ENCODE measurements at places on chromosomes 13 and 19.

- no peak for DNase-seq
Observed at GRCh38 chr13:32264407-32264806, 50.8 kb downstream of the ZAR1L start.

- H3K36me3 ChIP-seq, result no peaks in the 10 kb centered on the region
- no peak overlapping the region for H3K4me3 ChIP-seq
- H3K27ac ChIP-seq, result no peak overlapping the region
- H3K4me1 ChIP-seq, result no peaks in the 10 kb centered on the region
Observed at GRCh38 chr13:36282821-36283432, 14.7 kb downstream of the CCDC169 start.

DNA sequence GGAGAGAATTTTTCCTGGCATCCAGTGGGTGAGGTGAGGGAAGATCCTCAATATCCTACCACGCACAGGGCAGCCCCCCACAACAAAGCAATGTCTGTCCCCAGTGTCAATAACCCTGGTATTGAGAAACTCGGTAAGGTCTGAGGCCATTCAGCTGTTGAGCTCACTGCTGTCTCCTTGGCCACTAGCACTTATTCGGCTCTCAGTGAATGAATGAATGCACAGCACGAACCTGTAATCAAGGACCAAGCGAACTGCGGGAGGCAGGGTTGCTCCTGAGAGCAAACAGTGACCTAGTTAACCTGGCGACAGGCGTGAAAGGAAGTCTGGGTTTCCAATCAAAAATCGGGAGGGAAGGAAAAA lies 640 bp downstream of the ZSCAN5A start:
- peak overlapping the region; percentile 88 for H3K4me3 ChIP-seq
- peaks cover 3% of the 10 kb centered on the region for H3K4me1 ChIP-seq
- DNase-seq, result no peak
- H3K27ac ChIP-seq, result peak overlapping the region; percentile 71

DNA sequence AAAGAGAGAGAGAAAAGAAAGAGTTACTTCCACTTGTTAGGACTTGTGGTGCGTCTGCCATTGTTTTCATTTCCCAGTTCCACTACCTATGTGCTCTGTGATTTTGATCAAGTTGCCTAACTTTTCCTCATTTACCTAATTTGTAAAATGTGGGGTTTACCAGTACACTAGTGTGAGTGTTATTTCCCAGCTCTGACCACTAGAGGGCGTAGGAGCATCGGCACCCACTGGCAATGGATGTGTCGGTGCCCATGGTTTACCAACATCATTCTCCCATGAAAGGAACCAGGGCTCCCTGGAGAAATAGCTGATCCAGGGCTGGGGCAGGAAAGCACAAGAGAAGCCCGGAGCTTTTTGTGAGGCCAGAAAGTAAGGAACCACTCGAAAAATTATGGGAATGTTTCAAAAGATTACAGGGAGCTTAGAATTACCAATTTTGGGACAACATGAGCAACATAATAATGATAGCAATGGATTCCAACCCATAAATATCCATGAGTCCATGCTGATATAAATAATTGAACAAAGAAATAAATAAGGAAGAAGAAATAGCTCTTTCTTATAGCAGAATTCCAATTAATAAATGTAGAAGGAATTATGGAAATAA lies 15.1 kb upstream of the CEACAM4 start:
- no peaks in the 10 kb centered on the region for H3K4me1 ChIP-seq
- no peak for DNase-seq
- peaks cover 7% of the 10 kb centered on the region for H3K27me3 ChIP-seq
- H3K27ac ChIP-seq, result no peak overlapping the region

Measured in RWPE2 (cell line).